Fibroblast of the aortic adventitia (primary cell): ENCODE measurements at places on chromosomes 2 and 18.

- DNase-seq = no peak
These were observed 28.7 kb downstream of the PTCD3 start for GRCh38 chr2:86134709-86135108.

DNA sequence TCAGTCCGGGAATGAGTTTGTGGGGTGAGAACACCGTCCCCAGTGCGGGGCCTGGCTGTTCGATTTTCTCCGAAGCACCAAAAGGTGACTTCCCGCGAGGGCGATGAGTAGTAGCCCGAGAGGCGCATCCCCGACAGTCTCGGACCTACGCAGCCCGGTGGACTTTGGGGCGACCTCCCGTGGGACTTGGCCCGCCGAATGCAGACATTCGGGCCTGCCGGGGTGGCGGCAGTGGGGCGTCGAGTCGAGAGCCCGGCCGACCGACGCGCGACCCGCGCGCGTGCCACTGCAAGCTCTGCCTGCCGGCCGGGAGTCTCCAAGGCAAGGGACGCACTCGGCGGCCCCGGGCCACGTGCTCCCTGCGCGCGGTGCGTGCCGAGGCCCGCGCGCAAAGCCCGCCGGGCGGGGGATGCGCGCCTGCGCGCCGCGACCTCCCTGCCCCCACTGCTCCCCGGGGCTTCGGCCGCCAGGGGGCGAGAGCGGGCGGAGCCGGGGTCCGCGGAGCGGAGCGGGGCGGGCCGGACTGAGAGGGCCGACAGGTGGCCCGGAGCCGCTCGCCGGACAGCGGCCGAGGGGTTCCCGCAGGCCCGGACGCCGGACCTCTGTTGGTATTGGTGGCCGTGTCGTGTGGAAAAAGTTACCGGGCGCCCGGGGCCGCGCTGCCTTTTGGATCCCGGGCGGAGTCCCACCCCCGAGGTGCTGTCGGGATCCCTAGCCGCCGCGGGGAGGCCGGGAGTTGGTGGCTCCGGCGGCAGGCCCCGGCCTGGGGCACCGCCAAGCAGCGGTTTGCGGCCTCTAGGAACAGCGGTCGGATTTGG lies 1.9 kb downstream of the PTMA start:
- peak; percentile 75 for DNase-seq

GRCh38 chr2:41207578-41207977 lies 755.7 kb upstream of the SLC8A1 start:
- no peak for DNase-seq

DNA sequence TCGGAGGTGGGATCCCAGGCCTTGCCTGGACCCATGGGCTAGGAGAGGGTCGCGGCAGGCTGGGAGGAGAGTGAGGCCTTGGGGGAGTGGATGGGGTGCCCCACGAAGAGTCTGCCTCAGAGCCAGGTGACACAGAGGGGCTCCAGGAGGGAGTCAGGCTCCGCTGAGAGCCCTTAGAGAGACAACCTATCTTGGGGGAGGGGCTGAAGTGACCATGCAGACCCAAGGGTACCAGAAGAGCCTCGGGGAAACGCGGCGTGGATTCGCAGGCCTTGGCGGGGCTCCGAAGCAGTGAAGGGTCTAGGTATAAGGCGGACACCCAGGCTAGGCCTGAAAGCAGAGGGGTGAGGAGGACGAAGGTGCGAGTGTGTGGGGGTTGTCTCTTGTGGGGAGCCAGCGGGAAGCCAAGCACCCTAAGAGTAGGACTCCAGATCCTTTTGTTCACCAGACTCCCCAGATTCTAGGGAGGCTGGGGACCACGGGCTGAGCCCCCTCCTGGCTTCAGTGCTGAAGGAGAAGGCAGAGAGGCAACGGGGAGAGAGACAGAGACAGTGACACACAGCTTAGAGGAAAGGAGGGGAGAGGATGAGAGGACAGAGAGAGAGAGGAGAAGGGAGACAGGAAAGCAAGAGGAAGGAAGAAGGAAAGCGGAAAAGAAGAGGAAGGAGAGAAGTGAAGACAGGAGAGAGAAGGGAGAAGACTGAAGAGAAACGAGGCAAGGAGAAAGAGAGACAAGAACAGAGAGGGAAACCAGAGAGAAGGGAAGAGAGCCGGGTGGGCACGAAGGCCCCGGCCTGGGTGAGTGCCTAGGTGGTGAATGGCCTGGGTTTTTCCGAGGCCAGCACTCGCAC lies 1.1 kb upstream of the HOXD11 start:
- DNase-seq = no peak
